ENCODE measurements at places on chromosomes 7 and 10.

- DNase-seq: no peak
Measured at GRCh38 chr7:5622746-5623145, 158.7 kb downstream of the RNF216 start.

DNA sequence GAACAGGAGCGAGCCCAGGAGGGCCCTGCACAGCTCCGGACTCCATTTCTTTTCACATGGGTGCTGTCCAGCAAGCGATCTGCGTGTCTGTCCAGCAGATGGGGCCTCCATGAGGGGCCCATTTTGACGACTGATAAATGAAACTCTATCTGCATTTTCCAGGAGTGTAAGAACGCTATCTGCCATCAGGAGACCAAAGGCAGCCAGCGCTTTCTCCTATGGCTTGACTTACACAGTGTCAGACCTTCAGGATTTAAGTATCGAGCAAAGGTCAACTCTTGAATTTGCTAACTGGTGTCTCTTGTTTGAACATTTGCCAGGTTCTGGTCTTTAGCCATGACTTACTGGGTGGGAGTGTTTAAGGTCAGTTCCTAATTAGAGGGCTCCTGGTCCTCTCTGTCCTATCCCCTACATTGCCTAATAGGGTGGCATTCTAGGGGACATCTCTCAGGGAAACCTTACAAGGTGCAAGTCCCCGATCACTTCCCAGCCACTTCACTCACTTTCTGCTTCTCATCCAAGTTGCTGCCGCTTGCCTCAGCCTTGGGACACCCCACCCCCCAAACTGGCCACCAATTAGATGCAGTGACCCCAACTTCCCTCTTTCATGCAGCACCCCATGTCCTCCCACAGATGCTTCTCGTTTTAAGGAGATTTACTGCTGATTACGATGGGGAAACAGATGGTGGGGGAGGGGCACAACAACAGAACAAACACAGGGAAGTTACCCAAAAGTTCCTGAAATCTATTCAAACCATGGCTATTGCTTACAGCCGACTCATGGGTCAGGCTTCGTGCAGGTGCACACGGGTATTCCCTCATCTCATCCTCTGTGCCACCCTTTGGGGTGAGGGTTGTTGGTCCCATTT lies 20.0 kb downstream of the VSIR start:
- no peak for DNase-seq

DNA sequence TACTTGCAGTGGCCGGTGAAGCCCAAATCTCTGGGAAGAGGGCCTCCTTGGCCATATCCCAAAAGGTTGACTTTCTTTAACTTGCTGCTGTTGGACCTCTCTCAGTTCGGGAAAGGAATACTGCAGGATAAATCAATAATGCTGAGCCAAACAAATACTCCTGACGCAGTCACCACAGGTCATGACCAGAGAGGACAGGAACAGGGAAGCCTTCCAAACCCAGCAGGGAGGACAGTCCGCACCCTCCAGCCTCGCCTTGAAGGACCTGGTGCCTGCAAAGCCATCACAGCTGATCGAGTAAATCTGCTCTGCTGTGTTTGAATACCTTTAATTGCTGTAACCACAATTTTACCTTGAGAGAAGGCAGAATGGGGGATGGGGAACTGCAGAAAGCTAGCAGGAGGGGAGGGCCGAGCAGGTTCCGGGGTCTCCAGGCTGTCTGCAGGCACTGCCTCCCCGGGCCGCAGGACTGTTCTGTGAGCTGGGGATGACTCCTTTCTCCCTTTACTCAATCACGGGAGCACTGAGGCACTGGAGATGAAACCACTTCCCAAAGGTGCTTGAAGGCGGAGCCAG lies 20.8 kb upstream of the INSIG1 start:
- no peak for DNase-seq

DNA sequence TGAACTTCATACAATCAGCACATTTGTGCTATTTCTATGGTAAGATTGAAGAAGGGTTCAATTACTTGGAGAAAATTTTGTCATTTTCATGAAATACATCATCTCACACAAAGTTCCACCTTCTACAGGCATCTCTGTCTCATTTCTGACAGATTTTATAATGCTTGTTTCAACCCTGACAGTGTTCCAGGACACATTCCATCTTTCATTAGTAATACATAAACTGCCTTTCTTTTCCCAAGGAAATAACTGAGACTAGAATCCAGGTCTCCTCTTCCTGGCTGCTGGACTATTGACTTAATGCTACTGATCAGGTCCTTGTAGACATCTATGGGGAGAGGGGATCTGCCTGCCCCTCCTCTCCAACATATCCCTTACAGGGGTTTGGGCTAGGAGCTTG lies 70.1 kb upstream of the PLPP4 start:
- no peak for DNase-seq

GRCh38 chr7:151035026-151035717 lies 6.9 kb downstream of the ABCB8 start:
- no peak for DNase-seq

DNA sequence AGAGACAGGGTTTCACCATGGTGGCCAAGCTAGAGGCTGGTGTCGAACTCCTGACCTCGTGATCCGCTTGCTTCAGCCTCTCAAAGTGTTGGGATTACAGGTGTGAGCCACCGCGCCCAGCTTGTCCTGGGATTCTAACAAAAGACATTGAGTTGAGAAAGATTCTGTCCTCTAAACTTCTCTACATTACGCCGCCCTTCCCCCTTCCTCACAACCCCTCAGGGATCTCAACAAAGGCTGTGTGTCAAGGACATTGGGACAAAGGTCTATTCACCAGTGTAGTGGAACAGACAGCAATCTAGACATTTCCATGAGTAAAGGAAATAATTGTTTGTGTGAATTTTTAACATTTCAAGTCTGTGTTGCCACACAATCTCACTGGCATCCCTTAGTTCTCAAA lies 68.8 kb upstream of the KIF5B start:
- DNase-seq: no peak

DNA sequence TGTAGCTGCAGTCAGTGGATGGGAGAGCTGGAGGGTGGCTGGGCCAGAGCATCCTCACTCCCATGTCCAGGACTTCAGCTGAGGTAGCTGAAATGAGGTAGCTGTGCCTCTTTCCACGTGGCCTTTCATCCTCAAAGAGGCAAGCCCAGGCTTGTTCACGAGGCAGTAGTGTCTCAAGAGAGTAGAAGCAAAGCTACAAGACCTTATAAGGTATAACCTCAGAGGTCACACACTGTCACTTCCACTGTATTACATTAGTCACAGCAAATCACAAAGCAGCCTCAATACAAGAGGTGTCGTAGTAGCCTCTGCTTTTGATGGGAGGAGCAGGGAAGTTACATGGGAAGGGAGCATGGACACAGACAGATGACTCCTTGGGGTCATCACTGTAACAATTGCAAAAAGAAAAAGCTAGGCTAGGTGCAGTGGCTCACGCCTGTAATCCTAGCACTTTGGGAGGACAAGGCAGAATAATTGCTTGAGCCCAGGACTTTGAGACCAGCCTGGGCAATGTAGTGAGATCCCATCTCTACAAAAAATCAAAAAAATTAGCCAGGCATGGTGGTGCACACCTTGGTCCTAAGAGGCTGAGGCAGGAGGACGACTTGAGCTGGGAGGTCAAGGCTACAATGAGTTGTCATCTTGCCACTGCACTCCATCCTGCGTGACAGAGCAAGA lies 97.5 kb downstream of the SKIDA1 start:
- no peak for DNase-seq

DNA sequence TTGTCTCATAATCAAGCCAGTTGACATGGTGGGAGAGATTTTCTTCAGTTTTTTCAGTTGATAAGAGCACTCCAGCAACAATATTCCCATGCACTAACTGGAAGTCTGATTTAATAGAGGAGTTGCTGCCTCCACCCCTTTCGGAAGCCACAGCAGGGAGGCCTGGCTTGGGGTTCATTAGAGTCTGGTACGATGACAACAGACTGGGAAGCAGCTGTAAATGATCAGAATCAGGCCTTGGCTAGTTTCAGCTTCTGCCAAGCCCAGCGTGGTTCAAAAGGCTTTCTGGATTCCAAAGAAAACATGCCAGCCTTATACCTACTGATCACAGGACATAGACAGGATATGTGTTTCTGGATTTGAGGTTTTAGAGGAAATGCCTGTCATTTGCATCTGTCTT lies 274.0 kb downstream of the CSTF2T start:
- DNase-seq: no peak

DNA sequence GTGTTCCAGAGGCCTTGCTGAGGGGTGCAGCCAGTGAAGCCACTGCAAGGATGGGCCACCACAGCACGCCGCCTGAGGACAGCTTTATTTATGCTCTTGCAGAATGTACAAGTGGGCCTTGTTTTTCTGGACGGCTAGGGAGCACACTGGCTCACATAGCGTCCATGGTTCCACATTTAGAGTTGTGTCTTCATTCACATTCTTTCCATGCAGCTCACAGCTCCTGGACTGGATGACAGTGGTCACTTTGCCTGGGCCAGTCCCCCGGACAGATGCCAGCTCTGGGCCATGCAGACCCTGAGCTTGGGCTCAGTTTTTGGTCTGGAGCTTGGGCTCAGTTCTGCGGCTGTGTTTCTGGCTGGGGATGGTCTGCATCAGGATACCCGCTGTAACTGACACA lies 2.6 kb upstream of the C10orf71 start:
- no peak for DNase-seq

DNA sequence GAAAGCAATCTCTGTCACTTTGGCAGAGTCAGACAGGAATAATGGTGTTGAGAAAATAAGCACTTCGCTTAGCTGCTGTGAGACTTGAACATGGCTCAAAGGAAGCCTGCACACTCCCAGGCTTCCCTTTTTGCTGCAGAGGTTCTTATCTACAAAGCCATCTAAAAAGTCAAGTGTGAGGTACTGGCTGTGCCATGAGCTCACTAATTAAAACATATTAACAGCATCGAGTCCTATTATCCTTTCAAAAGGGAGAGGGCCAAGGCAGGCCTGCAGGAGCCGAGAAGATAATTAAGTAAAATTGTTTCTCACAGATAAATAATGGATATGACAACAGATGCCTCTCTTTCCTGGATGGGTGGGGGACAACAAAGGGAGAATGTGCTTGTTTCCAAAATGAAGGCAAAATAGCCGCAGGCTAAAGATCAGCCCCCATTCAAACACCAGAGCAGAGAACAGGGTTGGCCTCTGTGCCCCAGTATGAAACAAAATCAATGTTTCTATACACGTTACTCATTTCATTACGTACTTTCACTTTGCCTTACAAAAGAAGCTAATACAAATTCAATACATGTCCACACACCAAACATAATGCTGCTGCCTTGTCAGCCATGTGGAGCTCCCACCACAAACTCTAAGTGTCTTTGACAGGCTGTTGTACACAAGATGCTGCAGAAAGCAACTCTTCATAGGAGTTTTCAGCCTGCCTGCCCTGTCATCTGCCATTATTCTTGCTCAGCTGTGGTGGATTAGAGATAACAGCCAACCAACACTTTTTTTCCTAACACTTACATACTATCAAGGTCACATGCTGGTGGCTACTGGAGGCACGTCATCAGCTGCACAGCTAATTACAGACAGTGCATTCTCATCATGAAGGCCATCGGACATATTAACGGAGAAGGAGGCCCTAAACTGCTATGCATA lies 55.3 kb downstream of the ELAPOR2 start:
- DNase-seq: no peak

DNA sequence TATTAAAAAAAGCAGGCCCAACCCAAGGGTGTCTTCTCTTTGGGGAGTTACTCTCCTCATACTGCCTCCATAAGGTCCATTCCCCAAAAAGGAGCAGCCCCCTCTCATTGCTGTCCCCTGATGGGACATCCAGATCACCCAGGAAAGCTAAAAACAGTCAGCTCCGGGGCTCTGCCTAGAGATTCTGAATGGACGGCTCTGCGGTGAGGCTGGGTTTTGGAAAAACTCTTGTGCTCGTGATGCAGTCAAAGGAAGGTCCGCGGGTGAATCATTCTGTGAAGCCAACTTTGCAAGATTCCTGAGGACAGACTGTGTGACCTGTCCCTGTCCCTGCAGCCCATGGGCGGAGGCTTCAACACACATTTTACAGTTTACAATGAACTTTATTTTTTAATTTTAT lies 351.5 kb downstream of the TYW1 start:
- DNase-seq: no peak

DNA sequence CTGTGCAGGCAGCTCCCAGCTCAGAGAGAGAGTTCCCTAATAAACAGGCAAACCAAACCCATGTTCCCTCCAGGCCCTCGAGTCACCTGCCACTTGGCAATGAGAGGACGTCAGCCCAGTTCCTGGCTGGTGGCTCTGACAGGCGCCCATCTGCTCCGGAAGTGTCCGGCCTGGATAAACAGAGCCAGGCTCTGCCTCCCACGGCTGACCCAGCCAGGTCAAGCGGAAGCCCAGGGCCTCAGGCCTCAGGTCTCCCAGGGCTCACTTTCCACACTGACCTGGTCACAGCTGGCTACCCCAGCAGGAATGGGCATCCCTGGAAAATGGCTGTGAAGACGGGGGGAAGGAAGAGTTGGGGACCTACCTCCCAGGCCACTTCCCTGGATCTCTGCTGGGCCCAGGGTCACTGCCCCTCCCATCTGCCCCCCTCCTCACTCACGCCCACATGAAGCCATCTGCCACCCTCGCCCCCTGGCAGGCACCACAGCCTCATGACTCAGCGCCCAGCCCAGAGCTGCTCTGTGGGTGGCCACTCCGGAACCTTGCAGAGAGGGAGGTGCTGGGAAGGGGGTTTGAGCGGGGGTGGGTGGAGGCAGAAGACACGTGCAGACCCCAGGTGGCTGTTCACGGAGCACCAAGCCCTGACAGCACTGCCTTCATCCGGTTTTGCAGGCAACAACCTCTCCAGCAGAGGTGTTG lies 37.4 kb upstream of the DUSP5 start:
- no peak for DNase-seq

GRCh38 chr10:86072413-86072812 lies 294.2 kb downstream of the GRID1 start:
- no peak for DNase-seq

GRCh38 chr10:119302172-119302571 lies 94.8 kb downstream of the GRK5 start:
- no peak for DNase-seq

DNA sequence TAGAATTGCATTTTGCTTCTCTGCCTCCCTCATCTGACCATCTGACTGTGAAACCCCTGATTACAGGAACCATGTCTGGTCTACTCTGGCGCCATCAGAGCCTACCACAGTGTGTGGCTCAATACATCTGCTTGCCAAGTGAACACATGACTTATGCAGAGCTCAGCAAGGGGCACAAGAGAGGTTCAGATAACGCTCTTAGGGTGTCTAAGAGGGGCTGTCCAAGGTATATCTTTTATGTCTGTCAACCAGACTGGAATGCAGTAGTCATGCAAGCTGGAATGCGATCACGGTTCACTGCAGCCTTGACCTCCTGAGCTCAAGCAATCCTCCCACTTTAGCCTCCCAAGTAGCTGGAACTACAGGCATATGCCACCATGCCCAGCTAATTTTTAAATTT lies 10.3 kb upstream of the RRP12 start:
- DNase-seq: peak; percentile 99

GRCh38 chr7:105256761-105257231 lies 131.9 kb downstream of the SRPK2 start:
- DNase-seq: no peak
